Right forelimb (tissue), 1 donor: ENCODE measurements at places on chromosomes 1 and 21.

DNA sequence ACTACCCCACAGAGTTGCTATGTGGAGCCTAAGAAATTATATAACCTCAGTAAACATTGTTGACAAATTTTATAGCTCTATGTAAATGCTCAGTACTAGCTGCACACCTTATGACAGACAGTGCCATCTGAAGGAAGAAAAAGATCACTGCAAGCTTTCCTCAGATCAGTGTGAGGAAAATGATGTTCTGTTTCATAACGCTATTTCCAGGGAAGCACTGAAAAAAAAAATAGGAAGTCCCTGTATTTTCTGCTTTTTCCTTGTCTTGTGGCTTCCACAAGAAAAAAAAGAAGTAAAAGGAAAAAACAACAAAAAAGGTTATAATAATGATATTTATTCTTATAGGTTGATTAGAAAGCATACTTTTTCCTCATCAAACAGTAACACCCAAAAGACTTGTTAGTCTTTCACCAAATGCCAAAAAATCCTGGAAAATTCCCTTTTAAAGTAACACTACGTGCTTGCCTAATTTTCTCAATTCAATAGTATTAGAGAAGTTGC is 23.2 kb downstream of the LYST start:
- no peak for DNase-seq

- no peak for DNase-seq
Measured at GRCh38 chr1:203678943-203679661, 52.5 kb downstream of the ATP2B4 start.

DNA sequence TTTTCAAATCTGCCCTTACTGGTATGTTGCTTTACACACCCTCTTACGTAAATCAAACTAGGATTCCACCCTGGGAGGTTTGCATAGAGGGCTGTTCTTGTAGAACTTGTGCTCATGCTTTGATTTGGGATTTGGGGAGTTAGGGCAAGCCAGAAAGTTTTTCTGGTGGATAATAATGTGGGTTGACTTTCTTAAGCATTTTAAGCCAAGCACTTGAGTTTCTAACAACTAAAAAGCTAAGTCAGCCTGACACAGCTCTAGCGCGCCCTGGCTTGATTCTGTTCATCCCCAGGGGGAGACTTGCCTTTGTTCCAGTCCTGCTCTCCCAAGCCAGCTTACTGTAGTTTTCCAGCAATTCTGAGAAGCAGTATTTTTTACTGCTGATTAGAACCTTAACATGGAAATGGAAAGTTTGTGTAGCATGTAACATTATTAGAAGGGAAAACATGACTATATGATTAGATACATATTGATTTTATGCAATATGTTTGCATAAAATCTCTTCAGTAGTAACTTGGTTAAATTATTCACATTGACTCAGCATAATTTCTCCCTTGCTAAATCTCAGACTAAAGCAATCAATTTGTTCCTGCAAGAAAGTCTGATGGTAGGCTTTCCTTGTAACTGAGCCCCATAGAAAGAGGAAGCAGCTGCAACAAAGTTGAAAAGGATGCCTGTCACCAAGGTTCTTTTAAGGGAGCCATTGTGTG is 11.0 kb upstream of the PGD start:
- DNase-seq = peak; percentile 74

GRCh38 chr1:21705303-21705980 is 36.3 kb upstream of the RAP1GAP start:
- no peak for DNase-seq

- no peak for DNase-seq
Measured at GRCh38 chr1:39418236-39418635, 73.2 kb upstream of the BMP8A start.

DNA sequence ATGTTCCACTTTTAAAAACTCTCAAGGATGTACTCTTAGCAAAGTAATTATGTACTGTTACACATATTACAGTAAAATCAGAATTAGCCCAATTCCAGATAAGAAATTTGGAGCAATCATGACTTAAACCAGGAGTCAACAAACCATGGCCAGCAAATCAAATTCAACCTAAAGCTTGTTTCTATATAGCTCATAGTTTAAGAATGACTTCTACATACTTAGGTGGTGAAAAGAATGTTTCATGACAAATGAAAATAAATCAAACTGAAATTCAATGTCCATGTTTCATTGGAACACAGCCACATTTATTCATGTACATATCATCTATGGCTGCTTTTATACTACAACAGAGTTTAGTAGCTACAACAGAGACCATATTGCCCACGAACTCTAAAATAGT is 35.1 kb downstream of the FRRS1 start:
- no peak for DNase-seq

DNA sequence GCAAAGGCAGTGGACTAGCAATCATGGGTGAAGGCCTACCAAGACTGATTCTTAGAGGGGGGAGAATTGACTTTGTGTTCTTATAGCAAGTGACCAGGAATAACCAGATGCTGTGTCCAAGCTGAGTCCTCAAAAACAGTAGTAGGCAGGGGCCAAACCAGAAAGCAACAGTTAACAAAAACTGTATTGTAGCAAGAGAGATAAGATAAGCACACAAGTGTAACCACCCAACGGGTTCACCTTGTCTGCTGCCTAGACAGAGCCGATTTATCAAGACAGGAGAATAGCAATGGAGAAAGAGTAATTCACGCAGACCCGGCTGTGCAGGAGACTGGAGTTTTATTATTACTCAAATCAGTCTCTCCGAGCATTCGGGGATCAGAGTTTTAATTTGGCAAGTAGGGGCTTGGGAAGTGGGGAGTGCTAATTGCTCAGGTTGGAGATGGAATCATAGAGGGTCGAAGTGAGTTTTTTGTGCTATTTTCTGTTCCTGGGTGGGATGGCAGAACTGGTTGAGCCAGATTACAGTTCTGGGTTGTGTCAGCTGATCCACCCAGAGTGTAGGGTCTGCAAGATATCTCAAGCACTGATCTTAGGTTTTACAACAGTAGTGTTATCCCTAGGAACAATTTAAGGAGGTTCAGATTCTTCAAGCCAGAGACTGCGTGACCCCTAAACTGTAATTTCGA is 8.3 kb upstream of the CSRP1 start:
- DNase-seq = no peak

DNA sequence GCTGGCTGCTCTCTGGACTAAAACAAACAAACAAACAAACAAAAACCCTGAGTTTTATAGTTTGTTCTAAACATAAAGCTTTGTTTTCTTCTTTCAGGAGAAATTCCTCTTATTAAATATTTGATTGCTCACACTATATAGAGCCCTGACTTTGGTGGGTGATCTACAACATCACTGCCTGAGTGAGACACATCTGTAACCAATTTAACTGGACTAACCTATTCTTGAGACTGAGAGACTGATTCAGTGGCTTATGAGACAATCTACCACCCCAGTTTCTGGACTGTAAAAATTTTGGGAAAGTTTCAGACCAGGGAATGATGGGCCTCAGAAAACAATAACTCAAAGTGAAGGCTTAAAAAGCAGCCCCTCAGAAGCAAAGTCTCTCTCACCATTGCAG is 537.0 kb downstream of the NEGR1 start:
- no peak for DNase-seq

DNA sequence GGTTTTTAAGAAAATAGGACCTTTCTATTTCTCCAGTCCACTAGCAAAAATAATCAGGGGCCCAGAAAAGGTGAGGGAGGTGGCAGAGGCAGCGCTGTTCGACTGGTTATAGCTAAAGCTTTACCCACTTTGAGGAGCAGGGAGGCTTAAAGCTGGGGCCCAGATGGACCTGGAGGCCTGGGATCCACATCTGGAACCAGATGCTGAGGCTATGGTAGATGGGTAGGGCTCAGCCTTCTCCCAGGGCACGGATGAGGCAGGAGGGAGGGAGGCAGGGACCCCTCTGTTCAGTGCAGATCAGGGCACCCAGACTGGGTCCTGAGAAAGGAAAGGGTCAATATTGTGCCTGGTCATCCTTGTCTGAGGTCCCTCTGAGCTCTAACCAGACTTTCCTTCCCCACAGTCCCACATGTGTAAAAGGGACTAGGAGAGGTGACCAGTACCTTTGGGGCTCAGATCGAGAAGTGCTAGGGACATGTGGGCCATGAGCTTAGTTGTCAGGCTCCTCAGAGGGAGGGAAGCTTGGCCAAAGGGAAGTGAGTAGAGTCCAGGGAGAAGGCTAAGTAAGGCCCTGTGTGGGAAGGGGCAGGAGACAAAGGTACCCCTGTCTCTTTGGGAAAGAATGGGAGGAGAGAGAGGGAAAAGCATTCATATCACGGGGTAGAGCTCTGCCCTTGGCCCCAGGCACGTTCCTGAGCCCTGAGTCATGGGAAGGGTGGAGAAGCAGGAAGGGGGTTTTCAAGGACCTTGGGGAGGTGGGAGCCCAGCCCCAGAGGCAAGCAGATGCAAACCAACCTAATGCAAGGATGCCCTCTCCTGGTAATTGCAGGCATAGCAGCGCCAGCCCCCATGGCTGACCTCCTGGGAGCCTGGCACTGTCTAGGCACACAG is 15.4 kb downstream of the LMNA start:
- DNase-seq = peak; percentile 89

GRCh38 chr1:176552217-176552991 is 89.4 kb downstream of the PAPPA2 start:
- peak; percentile 58 for DNase-seq

- DNase-seq = no peak
Measured at GRCh38 chr1:67135354-67135753, 584 bp upstream of the C1orf141 start.

DNA sequence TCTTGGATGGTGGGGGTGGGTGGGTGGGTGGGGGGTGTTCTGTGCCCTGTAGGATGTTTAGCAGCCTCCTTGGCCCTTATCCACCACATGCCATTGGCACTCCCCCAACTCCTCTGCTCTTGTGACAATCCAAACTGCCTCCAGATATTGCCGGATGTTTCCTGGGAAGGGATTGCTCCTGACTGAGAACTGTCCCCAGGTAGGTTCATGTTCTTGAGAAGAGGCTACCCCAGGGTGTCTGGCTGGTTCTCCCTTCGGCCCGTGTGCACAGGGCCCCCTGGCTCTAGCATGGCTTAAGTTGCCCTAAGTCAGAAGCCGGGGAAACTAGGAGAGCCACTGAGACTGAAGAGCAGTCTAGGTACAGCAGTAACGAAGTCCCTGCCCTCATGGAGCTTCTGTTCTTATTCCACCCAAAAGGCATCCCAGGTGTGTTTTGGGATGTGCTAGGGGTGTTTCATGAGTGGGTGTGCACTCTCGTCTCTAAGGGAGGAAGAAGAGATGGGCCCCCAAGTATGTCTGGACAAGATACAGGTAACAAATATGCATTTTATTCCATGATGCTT is 19.8 kb upstream of the THRAP3 start:
- DNase-seq = no peak

DNA sequence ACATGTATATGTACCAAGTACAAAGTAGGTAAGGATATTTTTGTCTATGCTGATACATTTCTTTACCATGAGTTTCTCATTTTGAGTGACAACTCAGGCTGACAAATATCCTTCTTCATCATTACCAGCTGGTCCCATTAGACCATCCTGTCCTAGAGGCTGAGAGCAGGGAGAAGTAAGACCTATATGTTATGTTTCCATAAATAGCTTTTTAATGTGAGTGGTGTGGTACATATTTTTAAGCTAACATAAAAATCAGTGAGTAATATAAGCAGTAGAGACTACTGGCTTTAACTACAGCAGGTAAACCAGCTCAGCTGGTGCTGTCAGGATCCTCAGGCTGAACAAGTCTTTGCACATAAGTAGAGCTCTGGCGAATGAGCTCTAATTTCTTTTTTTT is 62.4 kb downstream of the CLEC20A start:
- no peak for DNase-seq

GRCh38 chr1:1358433-1359271 is at the start of gene MXRA8:
MXRA8 (minus strand) TSS chr1:1358555; CDS start chr1:1358504, 51 bp downstream.
- DNase-seq = peak; percentile 92

GRCh38 chr21:45670731-45671130 is 27.2 kb downstream of the PCBP3 start:
- DNase-seq = no peak

DNA sequence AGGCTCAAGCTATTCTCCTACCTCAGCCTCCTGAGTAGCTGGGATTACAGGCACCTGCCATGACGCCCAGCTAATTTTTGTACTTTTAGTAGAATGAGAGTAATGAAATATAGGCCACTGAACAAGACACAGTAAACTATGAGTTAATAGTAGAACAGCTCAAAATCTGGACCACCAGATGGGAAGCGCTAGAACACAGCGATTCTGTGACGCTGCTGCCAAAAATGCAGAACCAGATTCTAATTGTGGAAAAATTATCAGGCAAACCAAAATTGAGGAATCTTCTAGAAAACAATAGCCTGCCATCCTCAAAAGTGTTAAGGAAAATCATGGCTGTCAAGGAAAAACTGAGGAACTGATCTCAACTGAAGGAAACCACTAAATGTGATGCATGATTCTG is 111.4 kb upstream of the TIAM1 start:
- no peak for DNase-seq
